ENCODE measurements at places on chromosomes 2 and 18. TPM values are rescaled to one million over a fixed set of nuclear protein-coding genes. Genes with fewer than 3 reads are reported as not detected.
A peak's percentile ranks its signal among the peaks of the same experiment; 100 is the strongest.

CACNB4 gene
- total RNA-seq: 18.2 TPM

INPP5D gene
- total RNA-seq: 126 TPM

SLC30A3 gene
- total RNA-seq: not detected

CHRNA1 gene
- not detected for total RNA-seq

- no peak overlapping the region for H3K4me3 ChIP-seq
- H3K36me3 ChIP-seq: no peaks in the 10 kb centered on the region
- H3K4me1 ChIP-seq: no peaks in the 10 kb centered on the region
- no peak for DNase-seq
- no peak overlapping the region for H3K27ac ChIP-seq
Measured at GRCh38 chr2:202121532-202122162, 48.6 kb downstream of the KIAA2012 start.

DNA sequence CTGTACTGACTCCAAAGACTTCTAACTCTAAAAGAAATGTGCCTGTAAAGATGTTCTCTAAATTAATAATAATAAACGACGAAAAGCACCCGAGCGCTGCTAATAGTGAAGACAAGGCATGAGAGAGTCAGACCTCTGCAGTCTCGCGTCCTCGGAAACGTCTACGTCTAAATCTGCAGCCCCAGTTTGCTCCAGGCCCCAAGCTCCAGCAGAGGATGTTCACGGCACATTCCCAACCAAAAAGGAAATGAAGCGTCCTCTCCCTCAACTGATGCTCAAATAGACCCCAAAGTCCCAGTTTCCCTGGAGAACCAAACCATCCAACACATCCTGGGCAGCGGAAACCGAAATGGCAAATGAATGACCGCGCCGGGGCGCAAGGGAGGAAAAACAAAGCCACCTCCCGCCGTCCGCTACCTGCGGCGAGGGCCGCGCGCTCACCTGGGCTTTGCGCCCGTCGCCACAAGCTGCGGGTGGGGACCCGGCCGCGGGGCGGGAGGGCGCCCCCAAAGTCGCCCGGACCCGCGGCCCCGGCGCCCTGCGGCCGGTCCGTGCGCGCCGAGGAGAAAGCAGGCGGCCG, 47.1 kb upstream of the CCDC150 start:
- peaks cover 4% of the 10 kb centered on the region for H3K4me1 ChIP-seq
- H3K36me3 ChIP-seq: no peaks in the 10 kb centered on the region
- peaks cover 4% of the 10 kb centered on the region for H3K27me3 ChIP-seq

GRCh38 chr2:25844089-25844488, 34.2 kb downstream of the ASXL2 start:
- H3K27ac ChIP-seq: no peak overlapping the region
- H3K4me1 ChIP-seq: no peaks in the 10 kb centered on the region
- peaks cover 3% of the 10 kb centered on the region for H3K36me3 ChIP-seq
- no peak overlapping the region for H3K4me3 ChIP-seq
- H3K27me3 ChIP-seq: no peaks in the 10 kb centered on the region

DNA sequence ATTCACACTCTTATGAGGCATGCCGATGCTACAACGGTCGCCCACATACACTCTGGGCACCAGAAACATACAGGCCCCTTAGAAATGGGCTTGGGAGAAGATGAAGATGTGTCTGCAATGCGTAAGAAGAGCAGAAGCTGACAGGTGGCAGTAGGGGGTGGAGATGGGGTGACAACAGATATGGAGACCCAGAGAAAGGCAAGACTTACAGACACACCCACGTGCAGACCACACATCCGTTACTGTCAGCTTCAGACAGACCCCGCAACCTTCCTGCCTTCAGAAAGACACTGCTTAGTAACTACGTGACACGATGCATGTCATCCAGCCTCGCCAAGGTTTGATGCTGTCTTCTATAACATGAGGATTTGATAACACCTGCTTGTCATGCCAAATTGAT, 89.5 kb downstream of the ZFP36L2 start:
- no peaks in the 10 kb centered on the region for H3K27me3 ChIP-seq
- no peak for DNase-seq
- H3K36me3 ChIP-seq: no peaks in the 10 kb centered on the region
- H3K4me1 ChIP-seq: peaks cover 51% of the 10 kb centered on the region

GRCh38 chr2:135004005-135004746, 43.1 kb downstream of the MAP3K19 start:
- peak; percentile 17 for DNase-seq
- H3K4me3 ChIP-seq: no peak overlapping the region
- H3K4me1 ChIP-seq: no peaks in the 10 kb centered on the region

GRCh38 chr2:119142824-119143223, 15.7 kb downstream of the C1QL2 start:
- H3K27ac ChIP-seq: no peak overlapping the region
- H3K36me3 ChIP-seq: no peaks in the 10 kb centered on the region
- no peak for DNase-seq
- H3K4me3 ChIP-seq: no peak overlapping the region

DNA sequence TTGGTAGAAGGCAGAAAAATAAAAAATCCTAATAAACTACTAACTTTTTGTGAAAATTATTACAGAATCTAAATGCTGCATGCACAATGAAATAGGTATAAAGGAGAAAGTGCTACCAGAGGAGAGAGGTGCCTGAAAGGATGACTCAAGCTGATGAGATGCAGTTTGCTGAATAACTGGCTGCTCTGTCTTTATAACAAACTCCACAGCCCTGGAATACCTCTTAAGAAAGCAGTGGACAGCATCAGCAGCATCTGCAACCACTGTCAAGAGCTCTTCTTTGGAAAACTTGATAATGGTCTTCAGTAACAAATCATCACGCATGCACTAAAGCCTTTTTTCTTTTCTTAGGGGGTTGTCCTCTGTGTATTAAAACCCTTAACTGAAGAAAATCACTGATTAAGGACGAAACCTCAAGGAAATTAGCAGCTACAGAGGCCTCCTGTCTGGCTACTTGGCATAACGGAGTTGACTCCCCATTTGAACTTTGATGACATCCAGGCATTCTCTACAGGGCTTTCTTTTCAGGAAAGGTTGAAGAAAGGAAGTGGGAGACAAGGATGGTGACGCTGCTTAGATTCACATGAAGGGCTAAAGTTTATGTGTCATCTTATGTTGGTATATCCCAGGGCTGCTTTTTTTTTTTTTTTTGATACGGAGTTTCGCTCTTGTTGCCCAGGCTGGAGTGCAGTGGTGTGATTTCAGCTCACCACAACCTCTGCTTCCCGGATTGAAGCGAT, 28.8 kb downstream of the WDFY1 start:
- no peak overlapping the region for H3K27ac ChIP-seq
- DNase-seq: no peak
- H3K36me3 ChIP-seq: no peaks in the 10 kb centered on the region
- no peaks in the 10 kb centered on the region for H3K27me3 ChIP-seq
- no peaks in the 10 kb centered on the region for H3K4me1 ChIP-seq

DNA sequence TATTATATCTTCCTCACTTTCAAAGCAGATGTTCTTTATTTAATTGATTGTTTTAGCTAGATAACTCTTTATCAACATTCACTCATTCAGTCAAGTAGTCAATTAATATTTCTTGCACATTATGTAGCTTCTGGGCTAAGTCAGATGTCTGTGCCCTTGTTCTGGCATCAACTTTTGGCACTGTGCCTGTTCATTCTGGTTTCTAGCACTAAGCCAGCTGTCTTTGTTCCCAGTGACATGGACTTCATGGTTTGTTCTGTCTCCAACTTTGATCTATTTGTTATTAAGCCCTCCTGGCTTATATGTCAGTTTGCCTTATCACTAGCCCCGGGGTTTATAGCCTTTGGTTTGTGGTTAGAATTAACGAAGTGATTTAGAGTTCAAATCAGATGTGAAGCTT, 247.9 kb upstream of the SYT4 start:
- H3K4me1 ChIP-seq: no peaks in the 10 kb centered on the region
- no peaks in the 10 kb centered on the region for H3K36me3 ChIP-seq
- H3K27ac ChIP-seq: no peak overlapping the region
- no peak overlapping the region for H3K4me3 ChIP-seq
- H3K27me3 ChIP-seq: no peaks in the 10 kb centered on the region
- DNase-seq: no peak

- no peaks in the 10 kb centered on the region for H3K27me3 ChIP-seq
- peaks cover 18% of the 10 kb centered on the region for H3K4me1 ChIP-seq
- no peak for DNase-seq
- H3K36me3 ChIP-seq: peaks cover 6% of the 10 kb centered on the region
- H3K4me3 ChIP-seq: peak overlapping the region; percentile 56
Measured at GRCh38 chr2:224579411-224579810, 5.8 kb downstream of the CUL3 start.

DNA sequence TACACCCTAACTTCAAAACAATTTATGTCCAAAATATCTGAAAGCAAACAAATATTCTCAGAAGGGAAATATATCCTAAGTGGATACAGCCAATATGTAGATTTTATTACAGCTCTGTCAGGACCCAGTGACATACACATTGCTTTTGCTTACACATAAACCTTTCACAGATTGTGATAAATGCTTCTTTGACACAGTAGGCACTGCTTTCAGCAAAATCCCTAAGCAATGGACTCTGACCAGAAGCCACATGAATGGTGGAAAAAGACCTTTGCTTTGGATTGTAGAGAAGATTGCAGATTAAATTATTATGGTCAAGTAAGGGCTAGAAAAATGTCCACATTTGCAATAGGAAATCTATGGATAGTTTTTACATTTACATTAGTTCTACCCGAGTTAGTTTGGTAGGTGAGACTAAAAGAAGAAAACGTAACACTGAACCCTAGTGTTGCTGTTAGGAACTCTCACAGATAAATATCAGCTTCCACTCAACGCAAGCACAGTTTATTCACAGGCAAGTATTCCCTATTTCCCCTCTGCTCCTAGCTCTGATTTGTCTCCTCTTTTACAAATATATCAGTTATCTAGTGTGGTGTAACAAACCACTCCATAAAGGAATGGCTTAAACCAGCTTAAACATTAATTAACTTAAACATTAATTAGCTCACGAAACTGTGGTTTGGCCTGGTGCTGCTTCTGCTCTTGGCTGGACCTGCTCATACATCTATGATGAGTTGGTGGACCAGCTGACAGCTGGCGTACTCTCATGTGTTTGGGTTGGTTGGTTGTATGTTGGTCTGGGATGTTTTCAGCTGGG, 23.6 kb upstream of the SERPINE2 start:
- H3K27ac ChIP-seq: no peak overlapping the region
- no peaks in the 10 kb centered on the region for H3K36me3 ChIP-seq
- no peak for DNase-seq
- no peaks in the 10 kb centered on the region for H3K27me3 ChIP-seq
- H3K4me3 ChIP-seq: no peak overlapping the region
- no peaks in the 10 kb centered on the region for H3K4me1 ChIP-seq

DNA sequence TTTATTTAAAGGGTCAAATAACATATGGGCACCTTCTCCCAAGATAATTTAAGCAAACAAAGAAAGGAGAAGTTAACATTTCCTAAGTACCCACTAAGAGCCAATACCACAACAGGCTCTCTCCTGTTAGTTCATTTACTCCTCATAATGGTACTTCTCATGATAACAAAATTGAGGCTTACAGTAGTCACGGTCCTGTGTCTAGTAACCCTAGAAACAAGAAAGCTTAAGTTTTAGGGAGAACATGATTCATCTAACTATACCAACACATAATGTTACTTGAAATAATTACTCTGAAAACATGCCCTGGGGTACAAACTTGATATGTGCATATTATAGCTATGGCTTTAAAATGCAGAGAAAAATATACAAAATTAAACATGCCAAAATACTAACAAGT, 19.8 kb downstream of the IWS1 start:
- no peaks in the 10 kb centered on the region for H3K27me3 ChIP-seq
- H3K4me3 ChIP-seq: no peak overlapping the region
- no peak for DNase-seq
- H3K4me1 ChIP-seq: no peaks in the 10 kb centered on the region

- H3K27me3 ChIP-seq: no peaks in the 10 kb centered on the region
- H3K4me1 ChIP-seq: no peaks in the 10 kb centered on the region
- H3K27ac ChIP-seq: no peak overlapping the region
- H3K36me3 ChIP-seq: no peaks in the 10 kb centered on the region
Measured at GRCh38 chr2:56615760-56616159, 432.0 kb downstream of the CCDC85A start.

Data from GM12878 (cell line).